ENCODE measurements at places on chromosomes 16 and 17. TPM values are rescaled to one million over a fixed set of nuclear protein-coding genes. Genes with fewer than 3 reads are reported as not detected.

DNA sequence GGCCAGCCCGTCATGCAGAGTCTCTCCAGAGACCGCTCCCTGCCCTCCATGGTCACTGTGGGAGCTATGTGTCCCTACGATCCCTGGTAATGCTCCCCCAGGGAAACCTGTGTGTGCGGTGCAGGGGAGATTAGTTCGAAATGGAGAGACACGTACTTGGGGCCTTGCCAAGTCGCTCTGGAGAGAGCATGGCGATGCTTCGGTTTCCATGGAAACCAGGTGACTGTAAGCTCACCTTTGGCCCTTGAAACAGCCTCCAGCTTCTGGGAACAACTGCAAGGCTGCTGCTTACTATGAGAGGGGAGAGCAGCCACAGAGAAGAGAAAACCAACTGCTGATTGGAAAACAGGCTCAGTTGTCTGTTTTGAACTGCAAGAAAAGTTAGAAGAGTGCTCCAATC is 879.7 kb upstream of the EEF2KMT start:
- H3K4me1 ChIP-seq: no peaks in the 10 kb centered on the region
- H3K27ac ChIP-seq: no peak overlapping the region
- no peak for DNase-seq
- H3K4me3 ChIP-seq: no peak overlapping the region

Gene REXO5
- 9.1 TPM for total RNA-seq

- peak overlapping the region; percentile 83 for H3K27ac ChIP-seq
- H3K4me1 ChIP-seq: peaks cover 72% of the 10 kb centered on the region
- no peaks in the 10 kb centered on the region for H3K36me3 ChIP-seq
- DNase-seq: no peak
- H3K4me3 ChIP-seq: peak overlapping the region; percentile 94
These were observed 1.8 kb downstream of the USP7 start for GRCh38 chr16:8961811-8962390.

DNA sequence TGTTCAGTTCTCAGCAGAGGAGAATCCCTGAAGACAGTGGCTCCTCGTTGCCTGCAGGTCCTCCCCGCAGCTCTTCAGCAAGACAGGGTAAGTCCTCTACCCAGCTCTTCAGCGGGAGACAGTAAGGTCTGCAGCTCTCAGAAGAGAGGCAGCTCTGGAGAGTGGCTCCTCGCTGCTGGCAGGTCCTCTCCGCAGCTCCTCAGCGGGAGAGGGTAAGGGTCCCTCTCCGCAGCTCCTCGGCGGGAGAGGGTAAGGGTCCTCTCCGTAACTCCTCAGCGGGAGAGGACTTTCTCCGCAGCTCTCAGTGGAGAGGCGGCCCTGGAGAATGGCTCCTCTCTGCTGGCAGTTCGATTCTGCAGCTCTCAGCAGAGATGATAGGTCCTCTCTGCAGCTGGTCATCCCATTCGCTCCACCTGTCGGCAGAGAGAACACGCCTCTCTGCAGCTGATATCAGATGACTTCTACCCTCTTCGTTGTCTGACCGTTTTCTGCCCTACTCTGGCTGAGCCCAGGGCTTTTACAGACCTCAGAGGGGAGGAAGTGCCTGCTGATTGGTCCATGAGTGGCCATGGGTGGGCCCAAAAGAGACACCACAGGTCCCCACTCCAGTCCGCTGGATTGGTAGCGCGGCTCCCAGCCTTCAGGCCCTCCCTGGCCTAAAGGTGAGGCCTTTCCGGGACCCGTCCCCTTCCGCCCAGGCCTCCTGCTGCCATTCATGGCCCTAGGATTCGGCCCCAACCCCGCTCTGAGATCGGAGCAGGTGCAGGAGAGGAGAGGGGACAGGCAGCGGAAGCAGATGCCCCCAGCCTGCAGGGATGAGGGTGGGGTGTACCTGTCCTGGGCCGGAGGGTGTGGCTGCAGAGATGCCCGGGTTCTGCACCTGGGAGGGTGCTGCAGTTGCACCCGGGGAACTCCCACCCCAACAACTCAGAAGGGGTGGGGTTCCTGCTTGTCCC is 11.9 kb upstream of the SHCBP1 start:
- peaks cover 4% of the 10 kb centered on the region for H3K4me1 ChIP-seq
- no peak for DNase-seq
- H3K27me3 ChIP-seq: no peaks in the 10 kb centered on the region
- no peaks in the 10 kb centered on the region for H3K36me3 ChIP-seq

GRCh38 chr16:51757921-51758479 is 606.9 kb upstream of the SALL1 start:
- no peak for DNase-seq
- H3K27me3 ChIP-seq: peaks cover 16% of the 10 kb centered on the region
- H3K27ac ChIP-seq: no peak overlapping the region
- no peak overlapping the region for H3K4me3 ChIP-seq

- H3K27me3 ChIP-seq: no peaks in the 10 kb centered on the region
- no peak overlapping the region for H3K4me3 ChIP-seq
- H3K4me1 ChIP-seq: no peaks in the 10 kb centered on the region
- H3K36me3 ChIP-seq: no peaks in the 10 kb centered on the region
These were observed 135.4 kb downstream of the HS3ST3B1 start for GRCh38 chr17:14436266-14436665.

DNA sequence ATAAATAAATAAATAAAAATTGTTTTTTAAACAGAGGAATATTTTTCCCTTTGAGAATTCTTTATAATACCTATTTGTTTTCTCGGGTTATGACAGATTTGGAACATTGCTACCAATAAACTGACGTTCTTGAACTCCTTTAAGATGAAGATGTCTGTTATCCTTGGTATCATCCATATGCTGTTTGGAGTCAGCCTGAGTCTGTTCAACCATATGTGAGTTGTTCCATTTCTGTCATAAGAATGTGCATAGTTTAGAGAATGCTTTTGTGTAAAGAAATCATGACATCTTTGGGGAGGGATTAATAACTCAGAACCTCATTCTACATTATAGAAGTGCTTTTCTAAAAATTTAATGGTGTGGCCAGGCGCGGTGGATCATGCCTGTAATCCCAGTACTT is 37.2 kb upstream of the NAGLU start:
- DNase-seq: peak; percentile 11
- no peak overlapping the region for H3K27ac ChIP-seq

GRCh38 chr17:83085103-83085502 is 5.7 kb downstream of the METRNL start:
- peaks cover 92% of the 10 kb centered on the region for H3K4me1 ChIP-seq
- peaks cover 21% of the 10 kb centered on the region for H3K36me3 ChIP-seq
- peak overlapping the region; percentile 15 for H3K4me3 ChIP-seq
- no peak for DNase-seq
